ENCODE measurements at places on chromosomes 3 and 15.

- no peak for DNase-seq
Observed at GRCh38 chr3:146374146-146374545, 95.2 kb downstream of the PLSCR2 start.

- DNase-seq: no peak
Observed at GRCh38 chr3:23874359-23875112, 42.3 kb downstream of the NKIRAS1 start.

- peak; percentile 84 for DNase-seq
Observed at GRCh38 chr15:81133782-81134461, at the start of gene CFAP161. TSS of gene CFAP161 (plus strand) at chr15:81134270. CDS start at chr15:81134330, 60 bp downstream.

DNA sequence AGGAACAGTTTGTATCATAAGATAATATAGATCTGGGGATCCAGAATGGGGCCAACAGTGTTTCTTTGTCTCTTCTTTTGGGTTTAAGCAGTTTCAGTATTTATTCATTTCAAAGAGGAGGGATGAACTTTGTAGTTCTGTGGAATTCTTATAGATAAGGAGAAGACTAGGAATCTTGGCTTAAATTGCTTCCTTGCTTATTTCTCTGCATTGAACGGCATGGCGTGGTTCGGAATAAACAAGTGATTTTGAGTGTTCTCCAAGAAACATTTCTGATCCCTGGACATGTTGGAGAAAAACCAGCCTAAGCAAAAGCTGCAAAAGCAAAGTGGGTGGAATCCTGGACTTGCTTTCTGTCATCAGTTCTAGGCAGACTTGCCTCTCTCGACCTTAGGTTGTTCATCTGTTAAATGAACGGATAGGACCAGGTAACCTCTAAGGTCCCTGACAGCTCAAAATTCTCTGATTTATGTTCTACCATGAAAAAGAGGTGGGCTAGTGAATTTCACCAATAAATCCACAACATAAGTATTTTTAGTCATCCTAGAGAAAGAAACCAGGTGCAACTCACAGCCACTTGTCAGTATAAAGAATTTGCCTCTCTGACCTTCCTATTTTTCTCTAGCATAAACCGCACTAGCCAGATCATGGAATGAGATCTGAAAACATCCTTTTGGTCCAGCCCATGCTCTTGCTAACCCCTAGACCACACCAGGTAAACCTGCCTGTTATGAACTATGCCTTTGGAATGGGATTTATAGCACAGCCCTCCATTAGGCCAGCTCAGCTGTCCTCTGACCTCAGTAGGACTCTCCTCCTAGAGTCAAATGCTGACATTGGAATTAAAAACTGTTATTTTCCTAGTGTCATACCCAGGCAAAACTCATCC is 78.8 kb downstream of the CLDN11 start:
- no peak for DNase-seq

DNA sequence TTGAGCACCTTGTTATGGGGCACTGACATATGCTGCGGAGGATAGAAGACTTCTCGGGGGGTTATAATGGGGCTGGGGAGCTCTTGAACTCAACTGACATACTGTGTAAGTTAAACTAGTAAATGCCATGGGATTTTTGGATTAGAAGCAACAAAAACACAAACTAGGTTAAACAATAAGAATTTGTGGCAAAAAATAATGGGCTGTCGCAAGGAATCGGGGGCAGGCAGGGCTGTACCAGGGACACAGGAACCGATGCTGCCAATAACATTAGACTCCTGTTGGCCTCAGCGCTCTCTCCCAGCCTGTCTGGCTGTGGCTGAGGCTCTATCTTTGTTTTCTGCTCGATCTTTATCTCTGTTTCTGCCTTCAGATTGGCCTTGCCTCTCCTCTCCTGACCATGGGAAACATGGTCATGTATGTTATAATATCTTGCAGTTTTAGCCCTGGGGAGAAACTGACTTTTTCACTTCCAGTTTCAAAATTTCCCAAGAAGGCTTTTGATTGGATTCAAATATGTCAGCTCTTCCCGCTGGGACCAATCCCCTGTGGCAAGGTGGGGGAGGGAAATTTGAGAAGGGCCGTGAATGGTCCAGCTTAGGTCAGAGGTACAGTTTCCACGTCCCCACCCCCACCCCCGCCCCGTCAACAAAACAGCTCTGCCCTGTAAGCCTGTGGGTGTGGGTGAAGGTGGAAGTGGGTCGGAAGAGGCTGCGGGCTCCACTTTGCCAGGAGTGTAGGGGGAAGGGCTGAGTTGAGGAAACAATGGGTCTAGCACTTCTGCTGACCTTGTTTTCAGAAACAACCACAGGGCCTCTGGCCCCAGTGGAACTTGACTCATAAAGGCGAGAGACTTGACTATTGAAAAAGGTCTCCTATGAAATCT is 161.1 kb upstream of the TBL1XR1 start:
- DNase-seq: no peak

GRCh38 chr3:73586190-73586589 is 38.6 kb downstream of the PDZRN3 start:
- DNase-seq: peak; percentile 8

- DNase-seq: no peak
Observed at GRCh38 chr3:38152609-38153008, 12.7 kb upstream of the OXSR1 start.

DNA sequence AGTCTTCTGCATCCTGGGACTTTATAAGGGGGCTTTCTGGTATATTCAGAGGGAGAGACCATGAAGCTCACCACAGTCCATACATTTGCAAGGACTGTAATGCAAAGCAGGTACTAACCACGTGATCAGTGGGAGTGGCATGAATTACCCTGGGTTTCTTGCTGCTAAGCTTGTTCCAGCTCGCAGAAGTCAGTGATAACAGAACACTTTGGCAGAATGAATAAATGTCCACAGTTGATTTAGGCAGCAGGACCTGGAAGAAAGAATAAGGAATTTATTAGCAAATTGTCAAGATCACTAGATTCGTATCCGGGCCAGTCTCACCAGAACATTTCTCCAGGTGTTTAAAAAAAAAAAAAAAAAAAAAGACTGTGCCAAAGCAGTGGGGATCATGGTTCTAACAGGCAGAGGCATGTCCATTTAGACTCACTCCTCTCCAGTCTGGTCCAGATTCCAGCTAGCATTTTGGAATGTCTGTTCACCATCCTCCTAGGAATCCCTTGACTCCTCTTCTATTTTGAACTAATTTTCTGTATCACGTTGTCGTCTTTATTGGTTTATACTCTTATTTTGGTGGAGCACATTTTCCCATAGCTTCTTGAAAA is 24.5 kb downstream of the HHLA2 start:
- DNase-seq: no peak

GRCh38 chr15:29821416-29822099 is 710 bp downstream of the TJP1 start:
- peak; percentile 51 for DNase-seq

Measured in COR-L47 (cell line).